ENCODE measurements at places on chromosomes 4 and X. TPM values are rescaled to one million over a fixed set of nuclear protein-coding genes. Genes with fewer than 3 reads are reported as not detected.

The TMEM35A gene
- not detected for total RNA-seq

- DNase-seq, result no peak
Measured at GRCh38 chr4:119139311-119139710, 3.7 kb downstream of the MYOZ2 start.

DNA sequence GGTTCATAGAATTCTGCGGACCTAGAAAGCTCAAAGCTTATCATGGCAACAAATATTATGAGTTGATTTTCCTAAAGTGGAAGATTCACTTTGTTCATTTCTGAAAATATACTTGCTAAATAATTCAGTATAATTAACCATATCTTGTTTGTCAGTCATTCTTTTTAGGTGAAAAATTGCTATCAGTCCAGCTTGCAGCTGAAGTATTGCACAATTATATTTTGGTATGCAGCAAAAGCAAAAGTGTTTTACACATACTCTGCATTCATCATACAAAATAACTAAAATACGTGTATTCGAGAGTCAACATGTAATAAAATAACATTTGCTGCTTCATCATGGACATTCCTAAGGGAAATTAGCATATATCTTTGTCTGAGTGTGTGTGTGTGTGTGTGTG, 24.8 kb downstream of the DKK2 start:
- DNase-seq, result no peak

DNA sequence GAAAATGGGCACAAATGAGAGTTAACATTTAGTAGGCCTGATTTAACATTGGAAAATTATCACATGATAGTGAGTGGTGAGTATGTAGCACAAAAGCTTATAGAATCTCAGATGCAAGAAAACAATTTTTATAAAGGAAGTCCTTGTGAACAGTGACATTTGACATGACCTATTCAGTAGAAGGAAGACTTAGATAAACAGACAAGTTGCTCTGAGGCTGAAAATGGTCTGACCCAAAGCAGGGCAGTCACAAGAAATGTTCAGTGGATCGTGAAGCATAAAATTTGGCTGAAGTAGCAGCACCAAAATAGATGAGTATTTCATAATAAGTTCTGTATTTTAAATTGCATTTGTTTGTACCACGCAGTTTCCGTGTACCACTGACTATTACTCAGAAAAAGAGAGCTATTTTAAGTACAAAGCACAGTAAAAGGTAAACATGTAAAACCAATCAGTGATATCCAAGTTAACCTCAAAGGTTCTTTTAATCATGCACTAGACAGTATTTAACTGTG, 605.7 kb upstream of the PABPC4L start:
- no peak for DNase-seq

GRCh38 chr4:153759407-153760316, at the start of gene RNF175:
TSS of gene RNF175 (minus strand) at chr4:153760024. CDS start at chr4:153759862, 162 bp downstream.
- DNase-seq, result no peak

DNA sequence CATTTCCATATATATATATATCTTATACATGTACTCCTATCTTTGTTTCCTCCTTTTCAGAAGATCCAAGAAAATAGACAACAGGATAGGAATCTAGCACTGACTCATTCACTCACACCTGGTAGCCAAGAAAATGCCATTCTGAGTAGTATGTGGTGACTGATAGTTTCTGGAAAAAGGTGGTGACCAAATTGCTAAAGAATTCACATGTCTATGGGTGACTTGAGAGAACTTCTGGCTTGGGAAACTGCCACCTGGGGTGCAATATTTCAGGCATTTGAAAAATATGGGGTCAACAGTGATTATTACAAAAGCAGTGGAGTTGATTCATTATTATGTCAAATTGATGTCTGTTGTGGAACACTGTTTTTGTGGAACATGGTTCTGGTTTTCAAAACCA, 605.1 kb downstream of the PCDH18 start:
- DNase-seq, result no peak

GRCh38 chr4:161248880-161249279, 914.9 kb downstream of the FSTL5 start:
- no peak for DNase-seq

- no peak for DNase-seq
Measured at GRCh38 chr4:132557660-132558059, 591.4 kb upstream of the PCDH10 start.

The CSAG1 gene
- total RNA-seq, result not detected

- no peak for DNase-seq
Measured at GRCh38 chr4:68797618-68798017, 18.2 kb upstream of the UGT2B10 start.

The GPRASP3 gene
- total RNA-seq, result 1.0 TPM

The OTUD6A gene
- not detected for total RNA-seq

The UNC5C gene
- not detected for total RNA-seq
